AG09309 (cell line): ENCODE measurements at places on chromosomes 12 and 14.

DNA sequence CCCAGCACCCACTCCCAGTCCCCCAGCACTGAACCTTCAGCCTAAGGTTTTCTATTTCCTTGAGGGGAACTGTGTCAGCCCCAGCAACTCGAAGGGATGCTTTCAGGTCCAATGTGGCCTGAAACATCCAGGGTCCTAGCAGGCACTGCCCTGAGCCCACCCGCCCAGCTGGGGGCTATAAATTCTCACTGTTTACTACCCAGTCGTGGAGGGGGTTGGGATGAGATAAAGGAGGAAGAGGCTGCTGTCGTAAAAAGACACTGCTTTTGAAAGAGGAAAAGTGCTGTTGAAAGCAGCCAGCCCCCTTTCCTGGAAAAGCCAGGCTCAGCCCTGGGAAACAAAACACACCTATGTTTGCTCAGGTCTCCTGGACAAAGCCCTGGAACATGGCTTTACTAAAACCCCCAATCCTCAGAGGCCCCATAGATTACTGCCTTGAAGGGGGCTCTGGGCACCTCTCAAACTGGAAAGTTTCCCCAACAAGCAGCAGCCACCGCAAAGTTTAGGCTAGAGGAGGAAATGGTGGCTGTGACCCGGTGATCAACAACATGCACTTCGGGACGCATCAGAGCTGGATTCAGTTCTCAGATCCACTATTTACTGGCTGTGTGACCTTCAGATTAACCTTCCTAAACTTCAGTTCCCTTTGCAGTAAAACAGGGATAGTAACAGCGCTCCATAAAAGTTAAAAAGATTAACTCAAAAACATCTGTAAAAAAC lies 51.0 kb downstream of the ACTN1 start:
- DNase-seq = no peak

DNA sequence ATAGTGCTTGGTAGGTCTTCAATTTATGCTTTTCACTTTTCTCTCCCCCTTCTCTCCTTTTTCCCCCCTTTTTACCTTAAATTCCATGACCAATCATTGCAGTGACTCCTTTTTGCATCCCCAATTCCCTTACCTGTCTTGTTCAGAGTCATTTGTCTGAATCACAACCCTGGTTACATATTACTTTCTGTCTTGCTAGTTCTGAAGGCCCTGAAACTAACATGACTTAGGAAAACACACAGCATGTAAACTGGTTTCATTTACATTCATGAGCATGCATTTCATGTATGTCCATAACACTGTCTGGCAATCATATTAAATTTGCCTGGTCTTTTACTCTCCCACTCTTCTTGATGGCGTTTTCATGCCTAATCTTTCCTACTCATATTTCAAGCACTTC lies 20.3 kb upstream of the FOXG1 start:
- no peak for DNase-seq

GRCh38 chr14:100651999-100652508 lies 64.8 kb upstream of the BEGAIN start:
- no peak for DNase-seq

- no peak for DNase-seq
These were observed 227.1 kb upstream of the KRR1 start for GRCh38 chr12:75738486-75738885.

DNA sequence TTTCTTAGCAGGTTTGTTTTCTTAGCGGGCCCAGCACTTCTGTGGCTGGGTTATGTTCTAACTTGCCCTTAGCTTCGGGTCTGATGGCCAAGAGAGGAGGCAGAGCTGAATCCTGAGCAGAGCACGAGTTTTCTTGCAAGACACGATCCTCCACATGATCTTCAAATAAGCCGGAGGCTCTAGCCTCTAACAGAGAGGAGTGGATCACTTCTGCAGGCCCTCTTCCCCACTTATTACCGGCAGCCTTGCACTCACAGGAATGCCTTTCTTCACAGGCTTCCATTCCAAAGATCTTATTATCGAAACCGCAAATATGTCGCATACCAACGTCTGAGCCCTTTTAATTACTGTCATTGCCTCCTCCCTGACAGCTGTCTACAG lies 79.5 kb downstream of the SINHCAF start:
- DNase-seq = no peak

DNA sequence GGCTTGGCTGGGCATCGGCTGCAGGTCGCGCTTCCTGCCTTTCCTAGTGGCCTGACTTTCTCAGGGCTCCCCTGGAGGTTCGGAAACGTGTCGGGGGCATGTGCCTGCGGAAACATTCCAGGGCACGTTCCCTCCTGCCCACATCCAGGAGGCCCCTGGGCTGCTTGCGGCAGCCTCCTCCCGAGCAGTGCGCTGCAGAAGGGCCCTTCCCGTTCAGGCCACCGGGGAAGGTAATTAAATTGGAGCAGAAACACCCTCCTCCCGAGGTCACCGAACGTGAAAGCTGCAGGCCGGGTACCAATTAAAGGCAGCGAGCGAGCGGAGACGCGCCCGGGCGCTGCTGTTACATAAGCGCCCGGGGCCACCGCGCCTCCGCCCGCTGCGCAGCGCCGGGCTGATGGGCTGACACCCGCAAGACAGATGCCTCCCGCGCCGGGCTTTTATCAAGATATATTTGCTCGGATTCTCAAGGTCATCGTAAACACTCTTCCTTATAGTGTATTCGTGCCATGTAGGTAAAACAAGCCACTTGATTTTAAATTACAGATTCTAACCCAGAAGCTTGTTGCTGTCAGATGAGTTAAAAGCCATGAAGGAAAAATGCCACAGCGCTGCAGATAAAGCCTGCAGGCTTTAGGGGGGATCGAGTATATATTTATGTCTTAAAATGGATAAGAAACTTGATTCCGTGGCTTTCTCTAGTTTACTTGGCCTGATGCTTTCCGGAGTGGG lies 31.4 kb downstream of the SSPN start:
- no peak for DNase-seq

- no peak for DNase-seq
These were observed 84.3 kb downstream of the ETNK1 start for GRCh38 chr12:22709292-22709691.

DNA sequence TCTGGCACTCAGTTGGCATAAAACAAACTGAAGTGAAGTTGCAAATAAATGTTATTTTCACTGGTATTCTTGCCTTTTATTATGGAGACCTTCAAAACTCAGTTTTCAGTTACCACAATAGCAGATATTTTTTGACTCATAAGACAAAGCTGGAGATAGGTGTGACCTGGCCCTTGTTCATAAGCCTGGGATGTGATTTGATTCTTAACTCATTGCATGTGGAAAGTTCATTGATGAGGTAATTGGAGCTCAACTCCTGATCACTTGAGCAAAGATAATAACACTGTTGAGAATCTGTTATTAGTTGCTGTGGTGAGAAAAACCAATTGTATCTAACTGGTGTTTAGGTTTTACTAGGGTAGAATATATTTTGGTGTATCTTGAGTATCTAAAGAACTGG lies 105.1 kb downstream of the AEBP2 start:
- DNase-seq = no peak

- no peak for DNase-seq
These were observed 31.6 kb downstream of the WBP11 start for GRCh38 chr12:14771651-14772137.

DNA sequence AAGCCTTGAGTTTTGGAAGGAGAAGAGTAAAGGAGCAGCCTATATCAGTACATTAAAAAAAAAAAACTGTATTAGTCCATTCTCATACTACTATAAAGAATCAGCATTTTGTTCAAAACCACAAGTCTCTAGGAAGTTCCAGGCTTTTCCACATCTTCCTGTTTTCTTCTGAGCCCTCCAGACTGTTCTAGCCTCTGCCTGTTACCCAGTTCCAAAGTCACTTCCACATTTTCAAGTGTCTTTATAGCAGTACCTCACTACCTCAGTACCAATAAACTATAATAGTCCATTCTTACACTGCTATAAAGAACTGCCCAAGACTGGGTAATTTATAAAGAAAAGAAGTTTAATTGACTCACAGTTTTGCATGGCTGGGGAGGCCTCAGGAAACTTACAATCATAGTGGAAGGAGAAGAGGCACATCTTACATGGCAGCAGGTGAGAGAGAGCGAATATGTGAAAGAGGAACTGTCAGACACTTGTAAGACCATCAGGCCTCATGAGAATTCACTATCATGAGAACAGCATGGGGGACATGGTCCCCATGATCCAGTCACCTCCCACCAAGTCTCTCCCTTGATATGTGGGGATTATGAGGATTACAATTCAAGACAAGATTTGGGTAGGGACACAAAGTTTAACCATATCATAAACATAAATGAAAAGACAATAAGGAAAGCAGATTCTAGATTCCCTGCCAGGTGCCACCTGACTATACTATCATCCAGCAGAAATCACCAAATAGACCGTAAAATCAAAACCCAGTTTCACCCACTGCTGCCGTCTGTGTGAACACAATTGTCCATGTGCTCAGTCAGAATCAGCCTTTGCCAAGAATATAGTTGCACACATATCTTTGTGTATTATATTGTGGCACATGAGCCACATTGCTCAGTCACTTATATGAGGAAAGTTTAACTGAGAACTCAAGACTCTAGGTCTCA lies 27.8 kb downstream of the TOGARAM1 start:
- no peak for DNase-seq

- no peak for DNase-seq
These were observed 34.8 kb downstream of the DIO3 start for GRCh38 chr14:101595887-101596721.

- no peak for DNase-seq
These were observed 11.1 kb downstream of the EPS8 start for GRCh38 chr12:15778126-15778525.

DNA sequence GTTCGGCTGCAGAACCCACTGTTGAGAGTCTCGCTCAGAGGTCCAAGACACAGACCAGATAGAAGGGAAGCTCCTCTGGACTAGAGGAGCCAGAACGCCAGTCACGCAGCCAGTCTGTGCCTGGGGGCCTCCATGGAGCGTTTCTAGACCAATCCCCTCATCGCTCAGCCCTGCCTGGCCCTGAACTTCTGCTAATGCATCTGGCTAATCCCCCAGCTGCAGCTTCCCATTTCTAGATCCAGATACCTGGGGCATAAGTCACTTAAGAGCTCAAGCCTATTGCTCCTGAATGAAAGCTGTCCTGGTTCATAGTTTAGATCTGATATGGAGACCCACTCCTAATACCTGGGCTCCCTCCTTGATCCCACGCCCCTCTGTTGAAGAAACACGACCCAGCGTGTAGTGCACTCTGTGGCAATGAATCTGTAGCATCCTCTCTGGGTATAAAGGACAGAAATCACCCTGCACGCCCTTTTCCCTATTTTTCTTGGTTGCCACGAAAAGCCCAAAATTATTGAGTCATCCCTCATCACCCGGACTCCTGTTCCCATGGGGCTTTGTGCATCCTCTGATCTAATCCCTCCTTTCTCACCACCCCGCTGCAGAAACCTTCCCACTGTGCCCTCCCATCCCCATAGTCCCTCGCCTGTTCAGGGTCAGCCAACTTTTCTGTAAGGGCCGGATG lies 341.6 kb upstream of the FKBP4 start:
- no peak for DNase-seq

GRCh38 chr14:100285021-100285912 lies 21.0 kb downstream of the SLC25A29 start:
- no peak for DNase-seq

DNA sequence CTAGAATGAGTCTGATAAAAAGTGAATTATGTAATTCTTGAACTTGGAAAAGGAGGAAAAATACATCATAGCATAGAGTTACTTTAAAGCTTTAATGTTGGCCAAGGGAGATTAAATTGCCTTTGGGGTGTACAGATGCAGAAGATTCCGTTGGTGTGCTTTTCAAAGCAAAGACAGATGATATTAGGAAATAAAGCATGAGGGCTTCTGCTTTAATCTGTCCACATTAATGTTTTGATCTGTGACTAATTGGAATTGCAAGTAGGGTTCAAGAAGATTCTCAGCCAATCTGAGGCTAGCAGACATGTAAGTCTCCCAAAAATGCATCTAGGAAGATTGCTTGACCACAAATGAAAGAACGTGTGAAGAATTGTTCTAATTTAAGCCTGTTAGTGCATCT lies 35.2 kb downstream of the LGR5 start:
- DNase-seq = no peak

- DNase-seq = no peak
These were observed 51.4 kb downstream of the RFX4 start for GRCh38 chr12:106634206-106634605.

DNA sequence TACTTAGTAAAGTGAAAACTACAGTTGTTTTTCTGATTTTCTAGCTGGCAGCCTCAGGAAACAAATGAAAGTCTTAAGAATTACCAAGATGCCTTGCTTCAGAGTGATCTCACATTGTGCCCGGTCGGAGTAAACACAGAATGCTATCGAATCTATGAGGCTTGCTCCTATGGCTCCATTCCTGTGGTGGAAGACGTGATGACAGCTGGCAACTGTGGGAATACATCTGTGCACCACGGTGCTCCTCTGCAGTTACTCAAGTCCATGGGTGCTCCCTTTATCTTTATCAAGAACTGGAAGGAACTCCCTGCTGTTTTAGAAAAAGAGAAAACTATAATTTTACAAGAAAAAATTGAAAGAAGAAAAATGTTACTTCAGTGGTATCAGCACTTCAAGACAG lies 28.9 kb downstream of the RXYLT1 start:
- no peak for DNase-seq

- DNase-seq = no peak
These were observed 27.5 kb downstream of the KLRK1 start for GRCh38 chr12:10362325-10362724.

- no peak for DNase-seq
These were observed 15.9 kb downstream of the CDKN1B start for GRCh38 chr12:12733118-12733517.

- no peak for DNase-seq
These were observed 19.7 kb downstream of the VDR start for GRCh38 chr12:47885012-47885501.

DNA sequence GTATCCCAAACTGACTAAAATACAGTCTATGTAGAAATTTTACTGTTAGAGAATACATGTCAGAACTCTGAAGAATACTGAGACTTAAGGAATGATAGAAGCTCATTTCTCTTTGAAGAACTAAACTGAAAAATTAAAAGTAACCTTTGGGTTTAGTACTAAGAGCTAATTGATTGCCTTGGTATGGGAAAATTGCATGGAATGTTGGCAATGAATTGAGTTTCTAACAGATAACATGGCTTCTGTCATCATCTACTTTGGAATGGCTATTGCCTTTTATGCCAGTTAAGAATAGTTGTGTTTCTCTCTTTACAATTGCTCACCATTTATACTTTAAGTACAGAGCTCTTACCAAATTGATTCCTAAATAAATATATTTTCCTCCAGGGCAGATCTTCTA lies 308.8 kb upstream of the SYT1 start:
- DNase-seq = no peak

GRCh38 chr12:79127271-79127751 lies 262.7 kb downstream of the SYT1 start:
- peak; percentile 96 for DNase-seq

DNA sequence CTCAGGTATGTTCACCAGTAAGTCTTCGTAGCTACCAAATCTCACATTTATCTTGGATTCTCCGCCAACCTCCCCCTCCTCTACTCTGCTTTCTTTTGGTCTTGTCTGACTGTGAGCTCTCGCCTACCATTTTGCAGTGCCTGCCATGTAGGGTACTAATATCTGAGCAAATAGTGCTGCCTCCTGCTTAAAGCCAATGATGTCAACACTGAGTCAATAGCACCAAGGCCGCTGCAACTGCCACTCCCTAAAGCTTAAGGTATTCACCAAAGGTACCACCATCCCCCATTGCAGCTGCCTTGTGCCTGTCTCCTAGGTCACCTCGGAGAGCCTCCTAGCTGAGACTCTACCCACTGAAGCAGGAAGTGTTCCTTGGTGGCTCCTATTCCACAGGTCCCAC lies 114.8 kb upstream of the FUT8 start:
- DNase-seq = no peak
